DMS79 (cell line): ENCODE measurements at places on chromosomes 5 and 9.
A peak's percentile ranks its signal among the peaks of the same experiment; 100 is the strongest.

DNA sequence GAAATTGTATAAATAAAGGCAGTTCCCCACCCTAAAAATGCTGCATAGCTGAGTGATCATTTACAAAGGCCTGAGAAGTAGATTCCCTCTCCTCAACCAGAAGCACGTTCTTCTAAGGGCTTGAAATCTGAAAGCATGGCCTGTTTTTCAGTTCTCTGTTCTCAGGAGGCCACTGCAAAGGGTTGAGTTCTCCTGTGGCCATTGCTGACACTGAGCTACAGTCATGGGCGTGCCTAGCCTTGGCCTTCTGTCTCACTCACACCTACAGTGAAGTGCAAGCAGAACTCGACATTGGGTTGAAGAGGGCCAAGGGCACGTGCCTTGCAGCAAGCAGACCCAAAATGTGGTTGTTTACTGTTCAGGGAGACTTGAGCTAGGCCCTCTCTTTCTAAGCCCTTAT lies 276.6 kb upstream of the VLDLR start:
- no peak for DNase-seq

- DNase-seq = peak; percentile 65
Measured at GRCh38 chr5:157971571-157972216, 112.7 kb upstream of the CLINT1 start.

- no peak for DNase-seq
Measured at GRCh38 chr5:167167191-167167795, 1124.2 kb upstream of the WWC1 start.

DNA sequence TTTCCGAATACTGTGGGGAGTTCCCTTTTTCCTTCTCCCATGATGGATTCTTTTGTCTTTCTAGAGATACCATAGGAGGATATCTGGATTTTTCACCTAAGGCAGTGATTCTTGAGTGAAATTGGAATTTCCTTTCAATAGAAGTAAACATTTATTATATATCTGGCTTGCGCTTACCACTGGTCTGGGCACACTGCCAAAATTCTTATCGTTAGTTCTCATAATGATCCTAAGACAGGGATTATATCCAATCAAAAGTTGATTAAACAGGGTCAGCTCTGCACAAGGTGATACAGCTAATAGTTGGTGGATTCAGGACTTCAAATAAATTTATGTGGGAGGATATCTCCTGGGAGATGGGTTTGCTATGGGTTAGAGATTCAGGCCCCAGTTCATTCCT lies 9.6 kb downstream of the TLE4 start:
- no peak for DNase-seq

GRCh38 chr9:119736491-119737454 lies 367.5 kb upstream of the BRINP1 start:
- no peak for DNase-seq

- no peak for DNase-seq
Measured at GRCh38 chr5:147880487-147880886, 2.0 kb downstream of the SCGB3A2 start.

- no peak for DNase-seq
Measured at GRCh38 chr5:77230727-77231470, 20.4 kb downstream of the PDE8B start.

- DNase-seq = no peak
Measured at GRCh38 chr9:115986508-115986907, 167.1 kb upstream of the PAPPA start.

DNA sequence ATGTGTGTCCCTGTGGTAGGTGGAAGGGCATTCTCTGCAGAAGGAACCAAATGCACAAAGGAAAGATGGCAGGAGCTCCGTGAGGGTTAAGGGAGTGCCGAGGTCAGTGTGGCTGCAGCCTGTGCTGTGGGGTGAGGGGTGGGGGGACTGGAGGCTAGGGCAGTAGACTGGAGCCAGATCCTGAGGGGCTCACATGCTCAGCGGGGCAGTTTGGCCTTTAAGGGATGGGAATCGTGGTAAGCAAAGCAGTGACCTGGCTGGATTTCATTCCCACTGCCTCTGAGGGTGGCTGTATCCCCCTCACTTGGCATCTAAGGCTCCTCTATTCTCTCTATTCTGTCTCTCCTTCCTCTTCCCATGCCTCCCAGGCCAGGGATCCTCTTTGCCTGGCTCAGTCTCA lies 15.6 kb downstream of the PITX1 start:
- no peak for DNase-seq

DNA sequence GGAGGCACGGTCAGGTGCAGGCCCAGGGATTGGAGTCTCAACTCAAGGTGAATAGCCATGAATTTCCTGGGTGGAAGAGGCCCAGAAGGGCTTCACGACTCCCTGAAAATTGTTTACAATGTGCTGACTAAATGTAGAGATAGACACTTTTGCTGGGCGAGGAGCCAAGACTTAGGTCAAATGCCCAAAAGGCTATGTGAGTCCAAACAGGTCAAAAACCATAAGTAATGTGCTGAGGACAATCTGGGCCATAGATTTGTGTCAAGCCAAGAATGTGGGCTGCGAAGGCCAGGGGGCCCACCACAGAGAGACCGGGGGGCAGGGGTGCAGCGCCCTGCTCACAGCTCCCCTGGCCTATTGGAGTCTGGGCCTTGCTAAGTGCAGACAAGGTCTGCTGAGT lies 197.8 kb downstream of the HSPA4 start:
- no peak for DNase-seq

GRCh38 chr9:130664251-130665028 lies at the start of gene PRDM12:
TSS of gene PRDM12 (plus strand) at chr9:130664594. CDS start at chr9:130664654, 60 bp downstream.
- no peak for DNase-seq

GRCh38 chr9:26012797-26013196 lies 334.6 kb upstream of the TUSC1 start:
- DNase-seq = no peak

- no peak for DNase-seq
Measured at GRCh38 chr9:89999176-89999533, 394.3 kb downstream of the GADD45G start.

GRCh38 chr5:179346875-179347274 lies 1.6 kb upstream of the ADAMTS2 start:
- no peak for DNase-seq

GRCh38 chr9:3181049-3181953 lies 337.4 kb upstream of the PUM3 start:
- peak; percentile 56 for DNase-seq

GRCh38 chr9:85427772-85428171 lies 314.0 kb downstream of the AGTPBP1 start:
- DNase-seq = no peak

- no peak for DNase-seq
Measured at GRCh38 chr5:128706269-128706668, 168.2 kb upstream of the FBN2 start.

DNA sequence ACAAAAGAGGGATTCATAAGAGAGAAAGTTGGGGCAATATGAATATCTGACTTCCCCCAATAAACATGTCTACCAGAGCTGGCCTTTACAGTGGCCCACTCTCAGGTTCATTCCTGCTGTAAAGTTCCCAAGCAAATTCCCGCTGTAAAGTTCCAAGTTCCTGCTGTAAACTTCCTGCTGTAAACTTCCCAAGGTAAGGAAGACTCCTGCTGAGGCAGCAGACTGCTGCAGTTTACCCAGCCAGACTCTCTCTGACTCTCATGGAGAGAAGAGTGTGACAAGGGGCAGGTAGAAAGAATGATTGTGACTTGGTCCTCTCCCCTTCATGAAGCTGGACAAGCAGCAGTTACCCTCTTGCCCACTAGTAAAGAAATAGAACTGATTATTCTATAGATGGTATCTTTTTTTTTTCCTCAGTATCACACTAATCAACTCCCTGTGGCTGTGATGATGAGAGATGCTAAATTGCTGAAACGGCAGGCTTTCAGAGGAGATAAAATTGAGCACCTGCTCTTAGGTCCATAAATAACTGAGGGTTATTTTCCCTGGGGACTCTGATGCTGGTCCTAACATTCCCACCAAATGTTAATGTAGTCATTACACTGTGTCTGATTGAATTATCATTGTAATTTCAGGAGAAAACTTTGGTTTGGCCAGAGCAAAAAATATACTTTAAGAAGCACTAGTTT lies 220.4 kb downstream of the PARP8 start:
- no peak for DNase-seq

- DNase-seq = no peak
Measured at GRCh38 chr9:137286975-137287383, 9.5 kb downstream of the TOR4A start.

GRCh38 chr5:33713136-33713765 lies 178.5 kb downstream of the ADAMTS12 start:
- DNase-seq = no peak

GRCh38 chr5:148633067-148633377 lies 21.3 kb downstream of the HTR4 start:
- DNase-seq = no peak

DNA sequence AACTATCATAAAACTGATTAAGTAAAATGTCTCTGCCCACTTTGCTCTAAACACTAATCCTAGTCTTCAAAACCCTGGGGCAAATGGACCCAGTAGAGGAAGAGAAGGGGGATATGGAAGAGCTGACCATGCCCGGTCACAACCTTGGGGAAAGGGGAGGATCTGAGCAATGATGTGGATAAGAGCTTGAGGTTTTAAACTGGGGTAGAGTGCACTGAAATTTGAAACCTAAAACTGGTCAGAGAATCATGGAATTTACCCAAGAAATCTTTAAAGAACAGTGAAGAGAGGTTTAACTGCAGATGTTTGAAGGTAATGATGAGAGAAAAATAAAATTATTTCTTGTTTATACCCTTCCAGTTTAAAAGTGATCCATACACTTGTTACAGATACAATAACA lies 110.8 kb downstream of the MRPS30 start:
- no peak for DNase-seq

DNA sequence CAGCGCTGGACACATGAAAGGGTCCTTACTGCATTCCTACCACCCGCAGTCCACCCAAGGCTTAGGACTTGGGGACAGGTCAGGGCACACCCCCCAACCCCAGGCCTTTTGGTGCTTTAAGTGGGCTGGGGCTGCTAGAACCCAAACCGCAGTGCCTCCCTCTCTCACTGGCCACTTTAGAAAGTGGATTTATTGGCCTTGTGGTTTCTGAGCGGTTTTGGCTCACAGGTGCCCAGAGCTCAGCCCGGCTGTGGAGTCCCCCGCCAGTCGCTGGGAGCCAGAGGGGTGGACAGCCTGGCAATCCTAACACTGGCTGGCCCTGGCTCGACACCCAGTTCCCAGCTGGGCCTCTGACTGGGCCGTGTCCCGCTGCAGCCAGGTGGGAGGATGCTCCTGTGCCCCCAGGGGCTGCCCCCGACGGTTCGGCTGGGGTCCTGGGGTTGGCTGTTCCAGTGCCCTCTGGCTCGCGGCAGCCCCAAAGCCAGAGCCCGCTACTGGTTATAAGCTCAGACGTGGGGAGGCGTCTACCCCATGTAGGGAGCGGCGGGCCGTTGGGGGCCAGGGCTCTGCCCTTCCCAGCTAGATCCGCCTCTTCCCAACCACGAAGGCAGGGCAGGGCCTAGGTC lies 65.2 kb upstream of the RNU6ATAC start:
- DNase-seq = peak; percentile 34

DNA sequence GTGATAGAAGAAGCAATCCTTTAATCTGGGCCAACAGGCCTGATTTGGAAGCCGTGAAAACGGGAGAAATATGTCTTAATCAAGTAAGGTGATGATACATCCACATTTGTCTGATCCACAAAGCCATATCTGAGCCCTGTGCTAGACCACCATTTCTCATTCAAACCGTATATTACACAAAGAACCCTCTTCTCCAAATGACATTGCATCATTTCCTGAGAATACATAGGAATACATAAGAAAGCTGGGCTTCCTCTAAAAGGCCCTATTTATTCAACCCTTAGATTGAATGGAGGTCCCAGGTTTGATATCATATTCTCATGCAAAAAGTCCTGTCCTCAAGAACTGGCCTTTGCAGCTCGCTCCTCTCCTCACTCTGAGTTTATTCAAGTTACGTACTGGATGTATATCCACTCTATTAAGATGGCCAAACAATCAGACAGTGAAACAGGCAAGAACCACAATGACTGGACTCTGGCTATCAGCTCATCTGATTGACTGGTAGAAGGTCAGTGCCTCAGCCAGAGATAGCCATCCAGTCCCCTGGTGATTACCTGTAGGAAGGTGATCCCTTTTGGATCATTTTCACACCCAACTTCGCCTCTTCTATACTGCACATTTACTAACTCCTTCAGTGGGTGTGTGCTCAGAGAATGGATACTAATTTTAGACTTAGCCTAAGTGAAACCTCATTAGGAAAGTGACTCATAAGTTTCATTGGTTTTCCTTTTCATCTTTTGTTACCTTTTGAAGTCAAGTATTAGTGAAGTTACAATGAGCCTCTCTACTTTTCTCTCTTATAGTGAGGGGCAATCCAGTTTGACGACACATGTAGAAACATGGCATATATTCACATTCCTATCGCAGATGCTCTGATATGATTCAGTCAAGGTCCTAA lies 167.6 kb upstream of the WWC1 start:
- DNase-seq = no peak

DNA sequence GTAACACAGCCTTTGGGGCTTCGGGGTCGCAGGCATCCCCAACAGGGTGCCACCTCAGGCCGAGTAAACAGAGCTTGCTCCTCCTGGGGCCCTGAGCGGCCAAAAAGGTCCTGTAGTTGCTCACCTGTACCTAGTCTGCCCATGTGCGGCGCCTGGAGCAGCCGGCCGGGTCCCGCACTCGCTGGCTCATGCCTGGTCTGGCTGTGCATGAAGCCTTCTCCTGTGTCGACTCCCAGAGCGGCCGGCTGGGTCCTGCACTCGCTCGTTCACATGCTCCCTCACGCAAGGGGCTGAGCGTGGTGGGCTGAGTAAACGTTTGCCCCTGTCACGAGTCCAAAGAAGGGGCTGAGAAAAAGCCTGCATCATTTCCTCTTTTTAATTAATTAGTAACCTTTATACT lies 162.4 kb upstream of the TUT7 start:
- no peak for DNase-seq

GRCh38 chr5:98397081-98397480 lies 376.4 kb upstream of the RGMB start:
- DNase-seq = no peak

DNA sequence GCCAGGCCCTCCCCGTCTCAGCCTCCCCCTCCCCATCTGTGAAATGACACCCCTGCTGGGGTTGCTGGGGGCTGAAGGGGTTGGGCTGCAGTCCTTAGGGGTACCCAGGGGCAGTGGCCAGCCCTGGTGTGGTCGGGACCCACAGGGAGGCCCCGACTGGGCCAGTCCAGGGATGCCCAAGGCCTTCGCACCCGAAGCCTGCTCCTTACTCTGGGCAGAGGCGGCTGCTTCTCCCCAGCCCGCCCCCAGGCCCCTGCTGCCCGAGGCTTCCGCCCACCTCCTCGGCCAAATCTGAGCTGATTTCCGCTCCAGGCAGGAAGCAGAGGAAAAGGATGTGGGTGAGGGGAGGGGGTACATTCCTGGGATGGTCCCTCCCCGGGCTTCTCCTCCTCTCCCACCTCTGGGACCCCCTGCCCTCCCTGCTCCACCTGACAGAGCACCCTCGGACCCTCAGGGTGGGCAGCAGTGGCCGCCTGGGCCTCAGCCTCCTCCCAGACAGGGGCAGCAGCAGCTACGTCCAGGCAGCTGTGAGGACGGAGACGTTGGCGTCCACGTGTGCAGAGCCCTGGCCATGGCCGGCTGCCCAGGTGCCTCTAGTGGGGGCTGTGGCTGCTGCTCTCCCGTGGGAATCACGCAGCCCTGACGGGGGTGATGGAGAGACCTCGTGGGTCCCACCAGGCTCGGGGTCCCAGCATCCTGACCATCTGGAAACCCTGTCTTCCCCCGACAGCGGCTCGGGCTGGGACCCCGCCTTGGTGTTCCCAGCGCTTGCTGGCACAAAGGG lies 4.2 kb upstream of the NRARP start:
- DNase-seq = no peak
